ENCODE measurements at places on chromosomes 1 and 21.

DNA sequence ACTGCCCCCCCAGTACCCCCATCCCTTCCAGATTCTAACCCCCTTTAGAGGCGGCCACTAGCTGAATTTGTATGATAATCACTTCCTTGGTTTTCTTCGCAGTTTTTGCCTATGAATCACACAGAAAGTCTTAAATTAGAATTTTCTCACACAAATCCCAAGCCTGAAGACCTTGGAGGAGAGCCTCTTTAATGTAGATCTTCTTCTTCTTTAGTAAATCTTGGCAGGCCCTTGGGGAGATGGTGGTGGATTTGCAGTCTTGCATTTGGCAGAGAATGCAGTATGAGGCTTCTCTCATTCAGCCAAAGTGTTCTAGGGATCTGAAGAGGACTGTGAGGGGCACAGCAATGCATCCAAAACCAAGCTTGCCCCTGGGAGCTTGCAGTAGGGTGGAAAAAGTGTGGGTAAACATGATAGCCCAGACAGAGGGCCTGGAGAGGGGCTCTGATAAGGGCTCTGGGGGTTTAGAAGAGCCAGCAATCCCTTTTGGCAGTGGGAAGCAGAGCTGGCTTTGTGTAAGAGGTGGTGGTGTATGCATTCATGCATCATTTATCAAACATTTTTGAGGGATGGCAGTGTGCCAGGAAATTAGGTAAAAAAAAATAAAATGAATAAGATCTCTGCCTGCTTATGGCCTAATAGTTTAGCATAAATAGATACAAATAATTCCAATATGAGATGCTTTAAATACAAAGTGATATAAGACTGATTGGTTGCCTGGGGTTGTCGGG, 7.7 kb upstream of the CDC42 start:
- peak overlapping the region; percentile 73 for H3K27ac ChIP-seq

DNA sequence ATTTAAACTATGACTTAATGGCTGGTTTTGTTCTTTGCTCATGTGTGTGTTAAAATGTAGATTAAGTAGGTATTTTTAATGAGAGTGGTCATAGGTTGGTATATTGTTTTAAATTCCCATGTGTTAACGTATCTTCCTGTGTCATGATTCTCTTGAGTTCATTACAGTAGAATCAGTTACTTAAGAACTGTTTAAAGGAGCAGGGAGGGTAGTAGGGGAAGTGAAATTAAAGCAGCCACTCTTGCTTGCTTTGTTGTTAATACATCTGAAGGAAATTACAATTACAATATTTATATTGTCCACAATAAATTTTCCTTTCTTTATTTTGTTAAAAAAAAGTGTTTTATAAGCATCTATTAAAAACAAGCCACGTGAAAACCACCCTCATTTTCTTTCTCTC, 119.2 kb upstream of the KIAA1614 start:
- no peaks in the 10 kb centered on the region for H3K27me3 ChIP-seq
- H3K27ac ChIP-seq = no peak overlapping the region
- H3K36me3 ChIP-seq = no peaks in the 10 kb centered on the region
- H3K4me3 ChIP-seq = no peak overlapping the region
- peak; percentile 15 for DNase-seq
- H3K4me1 ChIP-seq = peaks cover 10% of the 10 kb centered on the region

DNA sequence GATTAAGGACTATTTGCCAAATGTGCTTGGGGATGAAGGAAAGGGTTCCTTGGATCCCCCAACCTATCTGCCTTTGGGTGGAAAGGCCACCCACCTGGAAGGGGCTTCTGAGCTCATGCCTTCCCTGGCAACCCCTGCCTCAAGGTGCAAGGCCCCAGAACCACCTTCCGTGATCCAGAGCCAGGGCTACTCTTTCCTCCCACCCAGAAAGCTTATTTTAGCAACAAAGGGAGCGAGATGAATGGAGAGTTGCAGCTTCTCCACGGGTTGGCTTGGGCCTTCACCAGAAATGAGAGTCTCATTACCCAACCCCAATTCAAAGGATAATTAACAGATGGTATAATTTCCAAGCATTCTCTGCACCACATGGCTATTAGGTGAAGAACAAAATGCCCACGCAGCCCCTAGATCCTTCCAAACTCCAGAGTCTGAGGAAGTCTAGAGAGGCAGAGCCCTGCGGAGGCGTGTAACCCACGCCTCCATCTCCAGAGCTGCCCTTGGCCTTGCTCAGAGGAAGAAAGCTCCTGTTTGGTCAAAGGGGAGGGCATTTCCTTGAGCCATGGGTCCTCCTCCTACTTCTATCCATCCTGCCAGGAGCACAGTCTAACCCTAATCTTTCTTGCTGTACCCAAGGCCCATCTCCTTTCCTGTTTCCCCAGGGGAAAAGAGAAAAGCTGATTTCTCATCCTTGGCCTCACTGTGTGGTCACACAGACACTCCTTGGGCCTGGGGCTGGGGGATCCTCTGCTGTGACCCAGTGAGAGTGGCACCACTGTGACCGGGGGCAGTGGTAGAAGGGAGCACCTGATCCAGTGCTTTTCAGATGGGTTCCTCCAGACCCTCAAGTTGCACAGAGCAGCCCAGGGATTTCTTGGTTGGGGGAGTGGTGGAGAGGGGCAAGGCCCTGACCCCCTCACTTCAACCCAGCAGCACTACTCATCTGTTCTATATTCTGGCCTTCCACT, 1.7 kb upstream of the CELSR2 start:
- H3K27me3 ChIP-seq = no peaks in the 10 kb centered on the region
- H3K27ac ChIP-seq = no peak overlapping the region
- peak; percentile 59 for DNase-seq
- H3K4me1 ChIP-seq = peaks cover 6% of the 10 kb centered on the region
- no peaks in the 10 kb centered on the region for H3K36me3 ChIP-seq
- no peak overlapping the region for H3K4me3 ChIP-seq

- no peaks in the 10 kb centered on the region for H3K27me3 ChIP-seq
- DNase-seq = no peak
Observed at GRCh38 chr1:244162786-244163530, 111.9 kb downstream of the ZBTB18 start.

GRCh38 chr21:15947677-15948076, 217.9 kb downstream of the USP25 start:
- H3K27ac ChIP-seq = no peak overlapping the region
- no peaks in the 10 kb centered on the region for H3K4me1 ChIP-seq
- no peak overlapping the region for H3K4me3 ChIP-seq
- no peak for DNase-seq
- no peaks in the 10 kb centered on the region for H3K27me3 ChIP-seq
- H3K36me3 ChIP-seq = no peaks in the 10 kb centered on the region
